Cerebellar nuclear complex (tissue), 1 donor: ENCODE measurements at places on chromosomes 3 and 15.

DNA sequence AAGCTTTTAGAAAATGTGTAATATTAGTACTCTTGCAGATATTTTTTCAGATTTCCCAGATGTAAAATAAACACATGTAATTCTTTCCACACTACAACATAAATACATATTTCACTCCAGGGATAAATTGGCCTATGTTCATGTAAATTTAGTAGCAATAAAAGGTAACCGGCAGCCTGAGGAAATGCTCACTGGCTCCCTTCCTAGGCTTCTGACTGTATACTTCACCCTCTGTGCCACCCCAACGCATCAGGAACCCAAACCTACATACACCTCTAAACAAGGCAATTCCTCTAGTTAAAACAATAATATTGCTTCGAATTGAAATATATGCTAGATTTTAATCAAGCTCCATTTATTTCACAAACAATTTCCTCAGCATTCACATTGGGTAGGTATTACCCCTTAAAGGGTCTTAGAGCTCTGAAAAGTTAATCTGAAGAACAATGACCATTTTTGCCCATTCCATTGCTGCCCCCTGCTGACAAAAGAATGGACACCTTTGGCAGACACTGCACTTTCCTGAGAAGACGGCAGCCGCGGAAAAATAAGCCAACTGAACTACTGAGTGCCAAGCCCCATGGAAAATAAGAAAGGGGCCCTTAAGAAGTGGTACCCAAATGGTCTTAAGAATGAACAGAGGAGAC is 212.5 kb downstream of the OSBPL10 start:
- DNase-seq, result no peak

- no peak for DNase-seq
These were observed 149.1 kb upstream of the HACD2 start for GRCh38 chr3:123733805-123734526.

DNA sequence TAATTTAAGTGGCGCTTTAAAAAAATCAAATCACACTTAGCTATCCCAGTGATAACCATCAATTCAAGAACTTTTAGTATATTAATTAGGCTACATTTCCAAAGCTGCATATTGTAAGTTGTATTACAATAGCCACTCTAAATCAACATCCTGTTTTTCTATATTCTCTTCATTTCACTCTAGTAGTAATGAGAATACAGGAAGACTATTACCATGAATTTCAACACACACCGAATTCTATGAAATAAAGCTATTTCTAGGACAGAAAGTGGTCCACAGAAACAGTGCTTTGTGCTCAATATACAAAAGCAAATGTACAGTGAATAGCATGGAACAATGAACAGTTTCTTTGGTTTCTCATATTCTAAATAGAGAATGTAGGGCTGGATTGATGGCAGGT is 24.6 kb downstream of the TRAT1 start:
- no peak for DNase-seq

GRCh38 chr3:38099518-38099917 is 37.4 kb downstream of the ACAA1 start:
- no peak for DNase-seq

GRCh38 chr3:172307141-172307560 is 141.1 kb downstream of the GHSR start:
- DNase-seq, result no peak

- no peak for DNase-seq
These were observed 41.7 kb downstream of the DAPK2 start for GRCh38 chr15:64004587-64004986.

DNA sequence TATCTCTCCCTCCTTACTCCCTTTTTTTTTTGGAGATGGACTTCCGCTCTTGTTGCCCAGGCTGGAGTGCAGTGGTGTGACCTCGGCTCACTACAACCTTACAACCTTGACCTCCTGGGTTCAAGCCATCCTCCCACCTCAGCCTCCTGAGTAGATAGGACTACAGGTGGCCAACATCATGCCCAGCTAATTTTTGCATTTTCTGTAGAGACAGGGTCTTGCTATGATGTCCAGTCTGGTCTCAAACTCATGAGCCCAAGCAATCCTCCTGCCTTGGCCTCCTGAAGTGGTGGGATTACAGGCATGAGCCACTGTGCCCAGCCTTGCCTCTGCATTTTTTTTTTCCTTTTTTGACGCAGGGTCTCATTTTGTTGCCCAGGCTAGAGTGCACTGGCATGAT is 17.1 kb downstream of the STAG1 start:
- no peak for DNase-seq

DNA sequence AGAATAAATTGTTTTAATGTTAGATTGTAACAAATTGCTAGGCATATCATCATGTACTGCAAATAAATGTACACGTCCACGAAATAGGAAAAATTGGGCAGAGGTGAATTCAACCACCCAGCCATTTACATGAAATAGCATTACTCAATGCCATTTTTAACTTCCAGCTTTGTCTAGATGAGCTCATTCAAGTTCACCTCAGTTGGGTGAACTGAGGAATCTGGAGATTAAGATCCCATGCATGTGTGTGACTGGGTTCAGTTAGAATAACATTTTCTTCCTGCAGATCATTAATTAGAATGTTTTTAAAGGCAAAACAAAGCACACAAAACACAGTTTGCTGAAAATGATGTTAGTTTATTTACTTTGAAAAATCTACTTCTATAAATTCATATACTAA is 767.8 kb upstream of the GOLIM4 start:
- DNase-seq, result no peak

- no peak for DNase-seq
These were observed 24.1 kb downstream of the RASGRP1 start for GRCh38 chr15:38540510-38540909.

DNA sequence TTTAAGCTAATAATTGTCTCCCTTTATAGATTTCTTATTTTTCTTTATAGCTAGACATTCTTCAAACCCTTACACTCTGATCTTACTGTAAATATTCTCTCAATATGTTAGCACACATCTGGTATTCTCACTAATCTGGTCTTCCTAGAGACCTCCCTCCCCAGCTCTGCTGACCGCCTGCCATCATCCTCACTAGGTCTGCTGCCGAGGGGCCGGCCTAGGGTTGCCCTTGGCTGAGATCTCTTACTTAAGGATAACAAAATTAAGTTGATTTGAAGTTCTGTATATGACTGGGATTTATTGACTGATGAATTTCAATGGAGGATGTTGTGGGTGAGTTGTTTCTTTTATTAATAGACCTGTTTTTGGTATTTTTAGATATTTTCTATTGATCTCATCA is 586.6 kb downstream of the NAALADL2 start:
- no peak for DNase-seq

DNA sequence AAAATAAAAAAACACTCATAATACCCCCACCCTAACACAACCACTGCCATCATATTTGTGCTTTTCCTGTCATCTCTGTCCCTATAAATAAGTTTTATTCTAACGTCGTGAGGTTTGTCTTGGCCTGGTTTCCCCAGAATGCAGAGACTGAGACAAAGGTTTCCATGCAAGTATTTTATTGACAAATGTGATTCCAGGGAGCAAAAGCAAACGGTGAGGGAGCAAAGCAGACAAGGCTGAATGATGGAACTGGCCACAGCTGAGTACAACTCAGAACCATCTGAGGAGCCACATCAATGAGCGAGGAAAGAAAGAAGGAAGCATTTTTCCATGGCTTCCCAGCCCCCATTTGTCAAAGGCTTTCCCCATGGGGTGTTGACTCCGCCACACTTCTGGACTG is 37.7 kb upstream of the LARS2 start:
- DNase-seq, result no peak

DNA sequence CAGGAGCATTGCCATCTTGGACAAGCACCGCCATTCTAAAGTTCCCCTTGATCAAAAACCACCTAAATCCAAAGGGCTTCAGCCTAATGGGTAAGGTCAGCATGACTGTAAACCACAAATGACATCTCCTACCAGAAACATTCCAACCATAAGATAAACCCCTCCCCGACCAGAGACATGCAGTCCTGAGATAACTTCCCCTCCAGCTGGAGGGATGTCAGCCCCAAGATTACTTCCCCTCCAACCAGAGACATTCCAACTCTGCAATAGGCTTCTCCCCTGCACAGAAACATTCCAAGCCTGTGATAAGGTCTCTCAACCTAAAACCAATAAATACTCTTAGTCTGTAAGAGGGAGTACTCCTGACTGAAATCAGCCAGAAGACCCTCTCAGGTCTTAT is 62.7 kb upstream of the DNAJC19 start:
- no peak for DNase-seq

- DNase-seq, result no peak
These were observed 250.1 kb upstream of the LYSMD4 start for GRCh38 chr15:99983171-99983885.

DNA sequence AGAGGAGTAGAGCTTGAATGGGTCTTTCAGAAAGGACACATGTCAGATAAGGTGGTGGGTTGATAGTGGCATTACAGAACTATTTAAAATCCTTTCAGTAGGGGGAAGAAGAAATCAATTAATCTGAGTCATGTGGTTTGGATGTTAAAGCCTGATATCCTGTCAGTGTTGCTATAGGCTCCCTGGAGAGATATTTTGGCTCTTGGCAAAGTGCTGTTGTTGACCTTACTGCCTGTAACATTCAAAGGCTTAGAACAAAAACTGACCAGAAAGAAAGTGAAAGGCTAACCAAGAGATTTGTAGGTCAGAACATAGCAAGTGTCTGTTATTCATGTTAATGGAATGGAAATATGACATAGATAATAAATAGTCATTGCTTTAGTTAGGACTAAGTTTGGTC is 552.9 kb downstream of the DIPK2A start:
- DNase-seq, result no peak

DNA sequence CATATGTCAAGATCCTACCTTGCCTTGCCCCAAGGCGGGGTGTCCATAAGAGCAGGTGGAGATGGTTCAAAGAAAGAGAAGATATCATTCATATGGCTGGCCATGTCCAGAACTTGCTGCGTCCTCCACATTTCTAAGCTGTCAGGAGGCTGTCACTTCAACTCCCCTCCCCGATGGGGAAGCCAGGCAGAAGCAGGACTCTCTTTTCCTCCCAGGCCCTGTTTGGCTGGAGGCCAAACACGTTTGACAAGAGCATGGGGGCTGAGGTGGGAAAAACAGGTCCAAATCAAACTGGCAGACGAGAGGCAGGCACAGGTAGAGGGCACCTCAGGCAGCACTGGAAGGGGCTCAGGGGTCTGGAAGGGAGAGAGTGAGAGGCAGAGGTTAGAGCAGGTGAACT is 37.7 kb downstream of the MESD start:
- DNase-seq, result no peak

GRCh38 chr15:57018151-57018550 is 99.7 kb downstream of the TCF12 start:
- DNase-seq, result no peak

DNA sequence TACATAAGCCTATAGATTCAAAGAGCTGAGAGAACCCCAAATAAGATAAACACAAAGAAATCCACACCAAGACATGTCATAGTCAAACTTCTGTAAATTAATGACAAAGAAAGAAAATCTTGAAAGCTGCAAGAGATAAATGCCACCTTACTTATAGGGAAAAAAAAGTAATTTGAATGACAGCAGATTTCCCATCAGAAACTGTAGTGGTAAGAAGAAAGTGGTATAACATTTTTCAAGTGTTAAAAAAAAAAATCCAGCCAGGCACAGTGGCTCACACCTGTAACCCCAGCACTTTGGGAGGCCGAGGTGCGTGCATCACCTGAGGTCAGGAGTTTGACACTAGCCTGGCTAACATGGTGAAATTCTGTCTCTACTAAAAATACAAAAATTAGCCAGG is 37.4 kb downstream of the CFAP92 start:
- DNase-seq, result no peak

GRCh38 chr3:38479431-38480092 is 16.6 kb upstream of the EXOG start:
- peak; percentile 5 for DNase-seq

DNA sequence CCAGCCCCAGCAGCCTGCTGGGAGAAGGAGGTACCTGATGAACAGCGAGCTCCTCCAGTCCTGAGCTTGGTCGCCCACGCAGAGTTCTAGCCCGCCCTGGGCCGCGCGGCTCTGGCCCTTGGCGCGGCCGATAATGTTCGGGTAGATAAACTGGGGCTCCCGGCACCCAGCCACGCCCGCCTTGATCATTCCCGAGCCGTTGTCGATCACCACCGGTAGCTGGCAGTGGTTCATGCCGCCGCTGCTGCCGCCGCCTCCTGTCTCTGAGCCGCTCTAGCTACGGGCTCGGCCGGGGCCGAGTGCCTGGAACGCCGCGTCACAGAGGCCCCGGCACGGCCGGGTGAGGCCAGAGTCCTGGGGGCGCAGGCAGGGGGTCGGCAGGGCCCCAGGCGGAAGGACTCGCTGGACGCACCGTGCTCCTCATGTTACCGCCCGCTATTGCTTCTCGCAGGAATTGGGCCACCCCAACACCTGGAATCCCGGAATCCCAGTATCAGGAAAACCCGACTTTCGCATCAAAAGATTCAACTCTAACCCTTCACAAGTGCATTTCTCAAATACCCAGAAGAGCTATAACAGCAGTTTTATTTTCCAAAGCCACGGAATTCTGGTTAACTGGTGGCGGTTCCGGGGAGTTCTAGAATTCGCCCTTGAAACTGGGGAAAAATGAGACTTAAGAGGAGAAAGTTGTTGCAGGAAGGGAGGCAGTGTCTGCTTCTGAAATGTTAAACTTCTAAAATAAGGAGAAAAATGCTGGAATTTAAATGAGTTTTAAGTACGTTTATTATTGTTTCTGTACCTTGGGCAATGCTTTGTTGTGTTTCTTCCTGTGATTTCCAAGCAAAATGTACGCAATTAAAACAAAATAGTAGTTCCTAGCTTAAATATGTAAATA is at the start of gene ACTRT3:
TSS of gene ACTRT3 (minus strand) at position 275 of the 895 bp plus-strand sequence. CDS start at position 234, 41 bp downstream.
- no peak for DNase-seq

- no peak for DNase-seq
These were observed 9.2 kb downstream of the TBC1D5 start for GRCh38 chr3:17733215-17733614.

DNA sequence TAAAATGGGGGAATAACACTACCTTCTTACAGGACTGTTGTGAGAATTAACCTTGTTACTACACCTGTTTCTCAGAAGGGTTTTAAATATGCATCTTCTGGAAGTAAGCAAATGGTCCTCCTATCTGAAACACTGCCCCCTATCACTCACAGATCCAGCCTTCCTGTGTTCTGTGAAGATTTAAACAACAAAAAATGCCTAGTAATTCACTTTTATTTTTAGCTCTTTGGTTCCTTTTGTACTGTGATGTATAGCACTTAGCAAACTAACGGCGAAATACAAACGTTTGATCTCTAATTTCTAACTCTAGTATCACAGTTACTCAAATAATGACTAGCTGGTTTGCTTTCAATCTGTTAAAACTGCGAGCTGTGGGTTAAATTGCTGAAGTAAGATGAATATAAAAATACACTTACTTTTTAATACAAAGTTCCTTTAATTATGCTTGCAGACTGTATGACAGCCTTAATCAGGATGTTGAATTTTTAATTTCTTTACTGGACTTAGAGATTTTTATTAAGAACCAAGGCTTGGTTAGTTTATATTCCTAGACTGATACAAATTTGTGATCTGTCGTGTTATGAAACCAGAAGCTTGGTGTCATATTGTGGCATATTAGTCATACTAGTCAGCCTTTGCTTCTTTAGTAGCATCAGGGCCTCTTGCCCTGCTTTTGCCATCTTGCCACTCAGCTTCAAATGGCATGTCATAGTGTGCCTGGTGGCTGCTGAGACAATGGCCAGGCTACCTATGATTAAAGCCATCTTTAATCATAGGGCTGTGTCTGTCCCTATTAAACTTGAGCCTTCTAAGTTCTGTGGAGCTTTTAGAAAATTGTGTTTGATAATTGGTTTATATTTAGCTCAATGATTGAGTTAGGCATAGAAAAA is 9.2 kb downstream of the EIF3J start:
- DNase-seq, result no peak

GRCh38 chr15:72502220-72502809 is 28.2 kb downstream of the ARIH1 start:
- DNase-seq, result no peak
